ENCODE measurements at places on chromosomes 7 and 10. TPM values are rescaled to one million over a fixed set of nuclear protein-coding genes. Genes with fewer than 3 reads are reported as not detected.

DNA sequence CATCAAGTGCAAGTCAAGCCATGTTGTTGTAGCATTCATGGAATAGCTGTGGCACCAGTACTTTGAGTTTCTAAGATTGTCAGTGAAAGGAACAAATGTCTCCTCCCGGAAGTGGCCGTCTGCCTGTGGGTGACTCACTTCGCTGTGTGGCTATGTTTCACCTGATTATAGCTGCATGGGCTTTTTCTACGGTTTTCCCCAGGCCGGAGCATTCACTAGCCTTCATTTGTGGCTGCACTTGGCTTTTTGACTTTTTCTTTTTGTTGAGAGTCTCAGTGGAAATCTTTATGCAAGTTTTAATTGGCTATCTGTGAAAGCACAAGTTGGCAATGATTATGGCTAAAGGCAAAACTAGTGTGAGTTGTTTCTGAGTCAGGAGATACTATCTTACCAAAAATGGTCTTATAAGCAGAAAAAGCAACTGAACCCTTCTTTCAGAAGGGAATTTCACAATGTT is 35.0 kb downstream of the SRI start:
- no peak for ATAC-seq

DNA sequence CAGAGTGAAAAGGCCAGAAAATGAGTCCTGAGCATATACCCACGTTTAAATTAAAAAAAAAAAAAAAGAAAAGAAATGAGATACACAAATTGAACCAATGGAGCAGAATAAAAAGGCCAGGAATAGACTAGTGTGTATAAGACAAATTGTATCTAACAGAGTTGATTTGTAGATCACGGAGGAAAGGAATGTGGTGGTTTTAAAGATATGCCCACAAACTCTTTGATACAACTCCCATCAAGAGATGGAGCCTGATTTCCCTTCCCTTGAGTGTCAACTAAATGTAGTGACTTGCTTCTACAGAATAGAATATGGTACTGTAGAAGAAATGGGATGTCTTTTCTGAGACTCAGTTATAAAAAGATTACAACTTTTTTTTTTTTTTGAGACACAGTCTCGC is 10.4 kb downstream of the SYPL1 start:
- ATAC-seq = no peak

OPN1SW gene
- 0.57 TPM for total RNA-seq

GRCh38 chr7:4888161-4888560 is 4.6 kb upstream of the RADIL start:
- ATAC-seq = no peak

AUTS2 gene
- 64.3 TPM for total RNA-seq

SLC25A40 gene
- 17.3 TPM for total RNA-seq

DNA sequence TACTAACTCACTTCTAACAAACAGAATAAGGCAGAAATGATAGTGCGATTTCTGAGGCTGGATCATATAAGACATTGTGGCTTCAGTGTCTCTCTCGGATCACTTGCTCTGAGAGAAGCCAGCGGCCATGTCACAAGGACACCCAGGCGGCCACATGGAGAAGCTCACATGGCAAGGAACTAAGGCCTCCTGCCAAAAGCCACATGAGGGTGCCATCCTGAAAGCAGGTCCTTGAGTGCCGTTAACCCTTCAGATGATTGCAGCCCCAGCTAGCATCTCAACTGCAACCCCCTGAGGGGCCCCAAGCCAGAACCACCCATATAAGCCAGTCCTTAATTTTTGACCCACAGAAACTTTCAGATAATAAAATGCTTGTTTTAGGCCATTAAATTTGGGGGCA is 6.9 kb upstream of the VDAC2 start:
- no peak for ATAC-seq

DNA sequence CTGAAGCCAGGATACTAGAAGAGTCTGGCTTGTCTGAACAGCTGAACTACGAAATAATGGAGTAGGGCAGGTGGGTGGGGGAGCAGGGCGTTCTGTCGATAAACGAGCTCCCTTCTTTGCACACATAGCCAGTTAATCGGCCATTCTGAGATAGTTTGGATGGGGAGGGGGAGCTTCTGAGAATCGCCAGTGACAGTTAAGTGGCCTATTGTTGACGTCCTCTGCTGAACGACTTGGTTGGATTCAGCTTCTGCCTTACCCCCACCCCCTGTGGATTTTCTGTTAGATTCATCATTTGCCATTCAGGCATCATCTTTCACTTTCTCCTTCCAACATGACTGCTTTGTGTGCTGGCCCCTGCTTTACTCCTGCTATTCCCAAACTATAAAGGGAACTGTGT is 520 bp downstream of the CPA5 start:
- ATAC-seq = no peak

CSGALNACT2 gene
- total RNA-seq = 11.2 TPM

- no peak for ATAC-seq
These were observed 49.4 kb downstream of the CLEC2L start for GRCh38 chr7:139572704-139573385.

- ATAC-seq = no peak
These were observed 11.7 kb downstream of the MAT1A start for GRCh38 chr10:80277567-80278250.

GRCh38 chr10:4635388-4635787 is 190.6 kb upstream of the AKR1E2 start:
- no peak for ATAC-seq

- ATAC-seq = no peak
These were observed 386.5 kb upstream of the AUTS2 start for GRCh38 chr7:69211739-69212138.

DNA sequence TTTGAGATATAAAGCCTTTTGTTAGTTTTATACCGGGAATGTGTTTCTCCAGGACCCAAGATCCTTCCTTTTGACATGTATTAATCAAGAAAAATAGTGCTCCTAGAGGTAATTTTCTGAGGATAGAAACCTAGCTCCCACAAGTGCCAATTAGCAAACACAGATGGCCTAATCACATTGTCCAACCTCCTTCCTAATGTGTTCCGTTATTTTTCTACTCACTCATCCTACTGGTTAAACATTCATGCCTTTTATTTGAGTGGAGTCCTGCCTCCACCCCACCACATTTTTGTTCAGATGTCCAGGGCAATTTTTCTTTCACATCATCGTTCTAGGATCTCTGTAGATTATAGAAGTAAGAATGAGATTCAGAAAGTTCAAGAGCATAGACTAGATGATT is 610.0 kb upstream of the MBL2 start:
- ATAC-seq = no peak

DNA sequence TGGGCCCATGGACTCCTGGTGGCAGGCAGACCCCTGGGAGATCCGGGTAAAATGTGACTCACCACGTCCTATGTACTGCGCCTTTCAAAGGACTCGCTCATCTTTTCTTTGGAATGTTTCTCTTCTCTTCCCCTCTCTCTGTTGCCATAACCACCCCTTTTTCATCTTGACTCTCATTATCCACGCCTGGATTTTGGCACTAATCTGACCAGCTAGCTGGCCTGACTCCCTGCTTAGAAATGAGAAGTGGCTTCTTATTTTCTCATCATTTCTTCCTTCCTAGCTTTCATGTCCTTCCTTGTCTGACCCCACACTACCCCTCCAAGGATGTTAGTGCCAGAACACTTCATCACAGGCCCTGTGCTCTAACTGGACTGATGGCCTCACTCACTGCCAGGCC is 98.0 kb upstream of the FAM171A1 start:
- ATAC-seq = no peak

DNA sequence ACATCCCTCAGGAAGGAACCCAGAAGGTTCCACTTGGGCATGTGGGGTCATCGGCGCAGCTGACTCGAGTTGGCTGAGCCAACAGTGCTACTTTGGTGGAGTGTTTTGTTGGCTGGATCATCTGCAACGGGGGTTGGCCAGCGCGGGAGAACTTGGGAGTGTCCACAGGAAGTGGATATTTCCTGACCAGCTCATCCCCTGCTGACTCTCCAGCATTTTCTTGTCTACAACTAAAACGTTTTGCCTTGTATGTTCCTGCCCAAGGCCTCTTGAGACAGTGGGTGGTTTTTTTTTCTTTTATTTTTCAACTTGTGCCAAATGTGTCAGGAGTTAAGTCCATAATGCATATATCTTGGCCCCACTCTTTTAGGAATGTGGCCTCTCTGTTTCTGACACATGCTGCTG is 208.6 kb downstream of the ZNF365 start:
- no peak for ATAC-seq

Data from motor neuron (in vitro differentiated cells).